ENCODE measurements at places on chromosomes 4 and X.

DNA sequence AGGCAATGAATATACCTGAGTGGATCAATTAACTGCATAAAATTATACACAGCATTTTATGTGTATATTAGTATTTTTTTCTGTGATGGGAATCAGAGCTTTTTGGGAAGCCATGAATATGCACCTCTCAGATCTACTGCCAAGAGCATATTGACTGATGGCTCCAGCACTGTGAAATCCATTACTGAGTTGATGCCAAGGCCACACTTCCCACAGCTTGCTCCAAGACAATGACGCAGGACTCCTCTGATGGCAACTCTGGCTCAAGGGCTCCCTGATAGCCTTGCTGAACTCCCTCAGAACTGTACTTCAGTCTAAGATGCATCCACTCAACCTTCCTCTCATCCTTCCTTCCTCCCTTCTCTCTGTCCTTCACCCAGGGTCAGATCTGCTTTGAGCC, 82.7 kb downstream of the OTC start:
- no peak for DNase-seq

DNA sequence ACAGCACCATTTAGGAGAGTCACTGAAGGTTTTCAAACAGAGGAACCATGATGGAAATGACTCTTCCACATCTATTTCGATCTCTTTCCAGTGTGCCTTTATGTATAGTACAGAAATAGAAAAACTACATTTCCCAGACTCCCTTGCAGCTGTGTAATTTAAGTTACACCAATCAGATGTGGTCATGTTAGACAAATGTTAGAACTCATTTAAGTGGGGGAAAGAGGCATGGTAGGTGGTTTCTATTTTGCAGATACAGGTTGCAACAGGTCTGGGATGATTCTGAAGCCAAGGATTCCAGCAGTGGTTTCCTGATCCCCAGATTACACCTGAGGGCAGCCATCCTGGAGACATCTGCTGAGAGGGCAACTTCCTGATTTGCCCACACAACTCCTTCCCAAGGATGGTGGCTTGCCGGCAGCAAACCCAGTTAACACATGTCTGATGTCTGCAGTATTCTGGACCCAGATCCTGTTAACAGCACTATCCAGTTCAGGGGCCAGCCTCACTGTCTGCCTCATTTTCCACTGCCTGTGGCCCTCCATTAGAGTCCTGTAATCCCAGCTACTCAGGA, 38.7 kb upstream of the PDK3 start:
- no peak for DNase-seq

- DNase-seq = no peak
Measured at GRCh38 chr4:39571054-39571453, 43.8 kb upstream of the UGDH start.

GRCh38 chrX:35711281-35711680, 86.9 kb upstream of the MAGEB16 start:
- no peak for DNase-seq

DNA sequence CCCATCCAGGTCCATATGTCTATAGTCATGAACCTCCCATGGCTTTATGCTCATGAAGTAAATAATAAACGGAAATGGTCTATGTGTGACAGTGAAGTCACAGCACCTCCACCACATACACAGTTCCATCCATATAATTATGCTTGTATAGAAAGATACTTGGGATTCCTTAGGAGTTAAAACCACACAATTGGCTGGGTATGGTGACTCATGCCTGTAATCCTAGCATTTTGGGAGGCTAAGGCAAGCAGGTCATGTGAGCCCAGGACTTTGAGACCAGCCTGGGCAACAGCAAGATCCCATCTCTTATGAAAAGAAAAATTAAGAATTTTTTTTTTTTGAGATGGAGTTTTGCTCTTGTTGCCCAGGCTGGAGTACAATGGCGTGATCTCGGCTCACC, 55.6 kb upstream of the RBM47 start:
- no peak for DNase-seq

GRCh38 chr4:80008971-80009370, 64.1 kb downstream of the ANTXR2 start:
- no peak for DNase-seq

DNA sequence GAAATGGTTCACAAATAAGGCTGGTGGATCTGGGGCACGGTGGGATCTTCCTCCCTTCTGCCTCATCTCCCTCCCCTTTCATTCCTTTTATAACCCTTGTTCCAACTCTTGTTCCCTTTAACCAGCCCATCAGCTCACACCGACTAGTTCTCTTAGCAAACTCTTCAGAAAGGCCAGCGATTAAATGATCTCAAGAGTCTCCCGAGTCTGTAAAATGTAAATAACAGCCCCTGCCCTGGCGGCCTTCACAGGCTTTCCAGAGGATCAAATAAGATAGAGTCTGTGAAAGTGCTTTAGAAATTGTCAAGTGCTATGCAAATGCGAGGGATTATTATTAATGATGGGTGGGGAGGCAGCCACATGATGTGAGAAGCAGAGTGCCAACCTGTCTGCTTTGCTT, 27.1 kb downstream of the TSC22D3 start:
- no peak for DNase-seq

DNA sequence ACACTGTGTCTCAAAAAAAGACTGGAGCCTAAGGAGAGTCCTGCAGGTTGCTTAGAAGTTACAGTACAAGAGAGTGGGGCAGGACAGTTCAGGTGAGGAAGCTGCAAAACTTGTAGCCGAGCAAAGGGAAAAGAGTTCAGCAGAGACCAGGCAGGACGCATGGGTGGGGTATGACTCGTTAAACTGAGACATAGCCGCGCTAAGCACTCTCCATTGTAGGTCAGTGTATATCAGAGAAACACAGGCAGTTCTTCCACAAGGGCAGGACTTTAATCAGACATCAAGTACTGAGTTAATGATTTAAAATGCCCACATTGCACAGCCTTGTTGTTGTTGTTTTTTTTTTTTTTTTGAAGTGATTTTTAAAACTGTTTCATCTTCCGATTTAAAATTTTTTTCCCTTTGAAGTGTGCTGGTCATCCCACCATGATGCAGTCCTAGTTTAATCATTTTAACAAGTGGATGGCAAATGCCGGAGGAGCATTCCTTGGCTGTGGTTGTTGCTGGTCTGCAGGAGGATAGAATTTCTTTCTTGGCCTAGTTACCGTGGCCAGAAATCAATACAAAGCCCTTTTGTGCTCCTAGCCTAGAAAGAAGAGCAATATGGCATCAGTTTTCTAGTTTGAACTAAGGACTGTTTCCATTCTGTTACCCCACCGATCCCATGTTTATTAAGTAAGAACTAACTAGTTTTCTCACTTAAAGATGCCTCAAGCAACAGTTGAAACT, 10.3 kb downstream of the LAP3 start:
- no peak for DNase-seq

- DNase-seq = no peak
Measured at GRCh38 chr4:107863850-107864371, 39.2 kb downstream of the SGMS2 start.

Measured in activated T-helper 1 cell treated with anti-CD3 and anti-CD28 coated beads, Interleukin-2, amount 50 U/mL, for 16 hours (primary cell).